AG08395 (cell line): ENCODE measurements at places on chromosomes 12 and 14.

GRCh38 chr12:128408669-128409068 lies 141.7 kb downstream of the TMEM132C start:
- no peak for DNase-seq

DNA sequence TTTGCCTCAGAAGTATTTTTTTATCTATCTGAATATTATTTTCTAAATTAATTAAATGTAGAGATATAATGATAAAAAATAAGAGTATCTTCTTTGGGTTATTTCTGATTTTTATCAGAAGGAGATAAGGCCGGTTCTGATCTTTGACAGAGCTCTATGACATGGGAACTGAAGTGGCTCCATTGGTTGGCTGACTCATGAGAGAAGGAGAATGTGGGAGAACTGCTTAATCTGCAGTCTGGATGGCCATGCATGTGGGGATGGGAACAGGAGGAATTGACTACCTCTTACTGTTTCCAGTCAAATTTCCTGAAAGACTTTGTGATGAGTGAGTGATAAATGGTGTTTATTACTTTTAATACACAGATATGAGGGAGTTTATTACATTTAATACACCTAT lies 155.8 kb upstream of the ATP2B1 start:
- DNase-seq, result no peak

DNA sequence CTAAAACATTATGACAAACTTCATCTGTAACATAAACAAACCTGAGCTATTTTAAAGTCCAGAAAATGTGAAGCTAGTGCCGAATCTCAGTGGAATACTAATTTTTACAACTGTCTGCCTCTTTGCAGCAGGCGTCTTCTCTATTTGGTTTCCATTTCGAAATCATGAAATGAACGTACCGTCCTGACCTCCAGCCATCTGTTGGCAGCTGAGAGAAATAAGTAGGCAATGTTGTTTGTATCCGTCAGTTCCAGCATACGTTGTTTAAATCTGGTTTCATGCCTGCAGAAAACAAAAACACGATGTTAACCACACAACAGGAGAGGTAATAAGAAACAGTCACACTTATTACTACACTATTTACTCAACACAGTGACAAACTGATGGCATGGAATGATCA lies 54.3 kb upstream of the KCNJ8 start:
- DNase-seq, result no peak

- DNase-seq, result no peak
Observed at GRCh38 chr12:56107242-56107641, 2.9 kb downstream of the PA2G4 start.

- DNase-seq, result no peak
Observed at GRCh38 chr12:120677765-120678473, 9.0 kb upstream of the MLEC start.

DNA sequence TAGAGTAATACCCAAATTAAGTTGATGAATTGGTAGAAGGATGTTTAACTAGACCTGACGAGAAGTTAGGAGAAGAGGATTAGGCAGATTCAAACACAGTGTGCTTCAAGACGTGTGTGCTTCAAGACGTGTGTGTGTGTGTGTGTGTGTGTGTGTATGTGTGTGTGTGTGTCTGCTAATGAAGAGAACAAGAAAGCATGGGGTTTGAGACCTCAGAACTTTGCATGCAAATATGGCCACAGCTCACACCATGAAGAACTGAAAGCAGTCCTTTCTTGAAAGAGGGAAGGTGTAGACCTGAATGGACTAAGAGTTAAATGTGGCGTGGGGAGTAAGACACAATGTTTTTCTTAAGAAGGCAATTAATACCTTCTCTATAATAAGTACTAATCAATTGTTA lies 32.5 kb upstream of the SSPN start:
- DNase-seq, result no peak

- DNase-seq, result no peak
Observed at GRCh38 chr12:93518725-93519124, 51.4 kb downstream of the MRPL42 start.

- no peak for DNase-seq
Observed at GRCh38 chr14:98114122-98114895, 1157.7 kb downstream of the BCL11B start.

GRCh38 chr12:94762943-94763342 lies 112.6 kb upstream of the TMCC3 start:
- DNase-seq, result no peak

DNA sequence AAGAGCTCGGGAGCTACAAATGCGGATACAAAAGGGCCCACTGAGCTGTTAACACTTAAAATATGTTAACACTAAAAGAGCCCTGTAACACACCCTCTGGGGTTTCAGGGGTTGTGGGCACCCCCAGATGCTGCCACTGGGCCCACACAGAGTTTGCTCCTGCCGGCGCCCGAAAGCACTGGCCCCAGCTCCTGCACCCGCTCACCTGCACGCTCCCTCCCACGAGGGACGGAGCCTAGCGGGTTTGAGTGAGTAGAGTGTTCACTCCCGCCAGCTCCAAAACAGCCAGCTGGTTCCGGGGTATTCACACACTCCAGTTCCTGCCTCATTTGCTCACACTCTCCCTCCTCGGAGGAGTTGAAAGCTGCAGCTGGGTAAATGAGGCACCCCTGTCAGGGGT lies 357.7 kb downstream of the ETNK1 start:
- no peak for DNase-seq

DNA sequence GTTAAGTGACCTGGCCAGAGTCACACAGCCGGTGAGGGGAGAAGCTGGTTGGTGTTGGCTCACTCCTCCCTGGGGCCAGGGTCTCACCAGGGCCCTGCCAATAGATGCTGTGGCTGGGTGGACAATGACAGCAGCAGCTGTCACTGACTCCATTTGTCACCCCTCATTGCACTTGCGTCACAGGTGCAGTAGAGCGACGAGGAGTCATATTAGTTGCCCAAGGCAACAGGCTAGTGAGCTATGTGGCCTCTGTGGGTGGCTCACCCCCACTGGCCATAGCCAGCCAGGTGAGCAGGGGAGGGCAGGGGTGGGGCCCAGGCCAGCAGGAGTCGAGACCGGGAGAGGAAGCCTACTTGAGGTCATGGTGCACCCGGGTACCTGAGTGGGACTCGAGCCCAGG lies 9.7 kb downstream of the SLC25A47 start:
- DNase-seq, result no peak

DNA sequence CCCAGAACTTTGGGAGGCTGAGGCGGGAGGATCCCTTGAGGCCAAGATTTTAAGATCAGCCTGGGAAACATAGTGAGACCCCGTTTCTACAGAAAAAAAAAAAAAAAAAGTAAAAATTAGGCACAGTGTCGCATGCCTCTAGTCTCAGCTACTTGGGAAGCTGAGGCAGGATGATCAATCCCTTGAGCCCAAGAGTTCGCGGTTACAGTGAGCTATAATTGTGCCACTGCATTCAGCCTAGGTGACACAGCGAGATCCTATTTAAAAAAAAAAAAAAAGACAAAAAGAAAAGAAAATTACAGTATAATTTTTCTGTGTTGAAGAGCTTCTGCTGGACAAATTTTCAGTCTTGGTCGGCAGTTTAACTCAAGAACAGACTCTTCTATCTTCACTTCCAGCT lies 133.9 kb upstream of the FGD4 start:
- DNase-seq, result no peak

DNA sequence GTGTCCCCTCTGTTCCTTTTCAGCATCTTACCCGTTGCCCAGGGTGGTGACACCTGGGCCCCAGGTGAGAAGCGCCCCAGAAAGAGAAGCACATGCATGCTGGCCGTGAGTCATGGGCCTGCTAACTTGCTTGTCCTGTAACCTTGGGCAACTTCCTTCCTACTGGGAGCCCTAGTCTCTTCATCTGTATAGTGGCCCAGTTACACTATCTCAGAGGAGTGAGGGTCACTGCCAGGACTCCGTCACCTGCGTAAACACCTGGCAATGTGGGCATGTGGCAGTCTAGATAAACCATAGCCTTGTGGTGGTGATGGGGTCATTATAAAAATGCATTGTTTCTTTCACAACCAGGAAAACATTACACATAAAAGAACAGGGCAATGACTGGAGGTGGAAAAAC lies 125.2 kb downstream of the SLC25A47 start:
- no peak for DNase-seq

- DNase-seq, result no peak
Observed at GRCh38 chr12:19144985-19145384, 15.5 kb downstream of the PLEKHA5 start.

DNA sequence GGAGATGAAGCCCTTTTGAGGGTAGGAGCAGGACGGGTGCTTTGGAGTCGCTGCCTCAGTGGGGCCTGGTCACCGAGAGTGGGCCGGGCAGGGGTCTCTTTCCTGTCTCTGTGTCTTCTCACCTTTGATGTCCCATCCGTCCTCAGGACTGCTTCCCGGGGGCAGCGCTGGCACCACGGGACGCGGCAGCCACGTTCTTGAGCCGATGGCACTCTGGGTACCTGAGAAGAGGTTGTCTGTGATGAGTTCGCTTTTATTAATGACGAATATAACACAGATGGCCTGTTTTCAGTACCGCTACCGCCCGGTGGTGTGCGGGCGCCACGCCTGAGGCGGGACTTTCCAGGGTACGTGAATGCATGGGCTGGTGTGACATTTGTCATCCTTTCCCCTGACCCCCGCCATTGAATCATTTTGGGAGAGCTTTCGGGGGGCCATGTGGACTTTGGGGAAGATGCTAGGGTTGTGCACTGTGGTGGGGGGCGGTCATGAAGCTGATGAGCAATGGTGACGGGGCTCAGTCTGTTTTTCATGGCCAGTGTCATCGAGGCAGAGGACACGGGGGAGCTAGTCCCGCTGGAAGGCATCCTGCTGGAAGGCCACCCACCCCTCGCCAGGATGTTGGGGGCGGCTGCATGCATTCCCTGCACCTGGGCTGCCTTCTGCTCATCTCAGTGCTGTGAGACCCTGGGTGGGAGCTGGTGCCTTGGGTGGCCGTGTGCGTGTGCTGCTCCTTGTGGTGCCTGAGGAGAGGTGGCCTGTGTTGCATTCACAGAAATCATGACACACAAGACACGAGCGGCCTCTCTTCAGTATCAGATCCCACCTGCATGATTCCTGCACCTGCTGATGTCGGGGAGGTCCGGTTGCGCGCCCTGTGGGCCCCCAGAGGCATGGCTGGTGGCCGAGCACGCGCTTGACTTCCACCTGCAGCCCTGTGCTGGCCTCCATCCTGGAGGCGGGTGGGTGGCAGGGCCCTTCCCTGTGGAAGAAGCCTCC lies 162.5 kb upstream of the RTL1 start:
- no peak for DNase-seq

GRCh38 chr14:50801706-50802105 lies 29.3 kb downstream of the NIN start:
- DNase-seq, result peak; percentile 14

DNA sequence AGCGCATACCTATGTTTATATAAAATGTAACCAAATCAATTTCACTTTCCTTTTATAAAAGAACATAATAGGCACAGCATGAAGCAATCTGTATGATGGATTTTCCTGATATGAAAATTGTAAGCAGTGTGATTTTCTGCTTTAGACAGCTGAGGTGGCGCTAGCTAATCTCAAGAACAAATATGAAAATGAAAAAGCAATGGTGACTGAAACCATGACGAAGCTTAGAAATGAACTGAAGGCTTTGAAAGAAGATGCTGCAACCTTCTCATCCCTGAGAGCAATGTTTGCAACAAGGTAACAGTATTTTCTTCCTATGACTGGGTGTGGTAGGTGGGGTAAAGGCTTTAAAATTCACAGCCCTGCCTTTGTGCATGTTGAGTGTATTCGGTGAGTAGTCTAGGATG lies 65.0 kb upstream of the FGD4 start:
- no peak for DNase-seq

- no peak for DNase-seq
Observed at GRCh38 chr12:39685854-39686657, 66.5 kb upstream of the ABCD2 start.

DNA sequence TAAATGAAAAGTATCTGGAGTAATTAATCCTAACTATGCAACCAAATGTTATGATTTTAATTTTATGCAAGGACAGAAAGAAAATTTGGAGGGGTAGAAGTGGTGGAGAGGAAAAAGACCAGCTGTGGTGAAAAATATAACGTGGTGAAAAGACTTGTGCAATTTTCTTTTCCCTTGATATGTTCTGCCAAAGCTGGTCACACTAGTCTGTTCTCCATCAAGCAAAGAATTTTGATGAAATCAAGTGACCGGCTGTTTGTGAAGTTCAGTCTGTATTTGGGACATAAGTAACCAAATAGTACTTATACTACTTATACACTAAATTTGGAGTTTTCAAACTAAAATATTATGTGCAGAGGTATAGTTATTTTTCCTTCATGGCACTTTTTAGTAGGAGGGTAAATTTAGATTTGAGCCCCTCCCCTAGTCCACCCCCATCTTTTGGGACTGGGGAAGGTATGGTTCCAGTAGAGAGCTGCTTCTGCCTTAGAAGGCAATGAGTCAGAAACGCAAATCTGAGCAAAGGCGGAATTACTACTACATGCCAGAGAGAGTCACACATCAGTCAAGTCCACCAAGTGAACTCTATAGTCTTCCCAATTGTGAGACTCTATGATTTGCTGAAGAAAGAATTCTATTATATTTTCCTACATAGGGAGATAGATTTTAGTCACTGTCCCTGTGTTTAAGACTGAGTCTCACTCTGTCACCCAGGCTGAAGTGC lies 229.7 kb downstream of the SLC25A21 start:
- peak; percentile 6 for DNase-seq

DNA sequence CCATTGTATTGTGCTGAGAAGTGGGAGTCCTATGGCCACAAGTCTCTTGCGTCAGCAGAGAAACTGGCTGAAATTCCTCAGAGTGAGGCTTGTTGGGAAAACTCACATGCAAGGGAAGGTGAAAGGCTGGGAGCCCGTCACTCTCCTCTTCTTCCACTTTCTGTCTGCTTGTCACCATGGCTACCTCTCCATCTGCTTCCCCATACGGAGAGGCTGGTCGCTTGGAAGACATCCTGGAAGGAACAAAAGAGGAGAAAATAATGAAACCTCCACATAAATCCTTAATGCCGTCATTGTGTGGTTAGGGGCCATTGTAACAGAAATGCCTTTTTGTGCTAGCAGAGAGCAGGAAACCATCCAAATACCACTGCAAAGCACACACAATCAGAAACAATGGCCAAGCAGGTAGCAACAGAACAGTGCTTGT lies 53.7 kb downstream of the SOX5 start:
- DNase-seq, result no peak

DNA sequence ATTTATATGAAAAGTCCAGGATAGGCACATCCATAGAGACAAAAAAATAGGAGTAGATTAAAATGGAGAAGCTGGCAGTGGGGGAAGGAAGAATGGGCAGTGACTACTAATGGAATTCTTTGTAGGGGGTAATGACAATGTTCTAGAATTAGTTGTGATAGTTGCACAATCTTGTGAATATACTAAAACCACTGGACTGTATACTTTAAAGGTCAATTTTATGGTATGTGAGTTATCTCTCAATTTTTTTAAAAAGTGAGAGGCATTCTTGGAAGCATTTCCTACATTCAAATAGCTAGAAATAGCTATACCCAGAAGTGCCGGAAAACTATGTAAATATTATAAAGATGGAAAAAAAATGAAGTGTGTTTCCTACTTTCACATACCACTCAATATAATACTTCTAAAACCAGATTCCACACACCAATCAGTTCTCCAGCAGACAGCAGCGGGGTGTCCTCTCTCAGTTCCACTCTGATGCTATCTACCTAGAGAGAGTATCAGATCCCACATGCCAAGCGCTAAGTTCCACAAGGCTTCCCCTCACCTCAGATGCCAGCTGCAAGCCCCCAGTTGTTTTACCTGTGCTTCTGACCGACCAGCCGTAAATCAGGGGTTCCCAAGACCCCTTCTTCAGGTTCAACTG lies 41.7 kb upstream of the NID2 start:
- DNase-seq, result no peak
